ENCODE measurements at places on chromosomes 7 and 10.
A peak's percentile ranks its signal among the peaks of the same experiment; 100 is the strongest.

DNA sequence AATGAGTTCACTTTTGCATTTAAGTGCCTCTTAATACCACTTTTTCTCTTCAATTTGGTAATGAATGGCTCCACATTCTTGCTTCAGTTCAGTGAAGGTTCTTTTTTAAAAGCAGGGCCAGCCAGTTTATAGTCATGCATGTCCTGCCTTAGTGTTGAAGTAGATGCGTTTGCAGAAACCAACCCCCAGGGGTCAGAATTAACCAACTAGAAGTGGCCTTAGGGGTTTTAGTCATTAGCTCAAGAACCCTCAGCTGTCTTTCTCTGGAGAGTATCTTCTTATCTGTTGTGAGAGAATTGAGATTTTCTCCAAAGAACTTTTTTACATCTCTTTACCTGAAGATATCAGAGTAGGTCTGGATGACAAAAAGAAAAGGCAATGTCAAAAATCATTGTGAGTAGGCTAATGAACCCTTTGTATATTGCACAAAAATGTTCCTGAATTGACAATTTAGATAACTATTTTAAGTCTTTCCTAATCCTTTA, 82.2 kb downstream of the PIK3CG start:
- peak; percentile 18 for DNase-seq

GRCh38 chr7:46746695-46747687, 825.9 kb upstream of the IGFBP3 start:
- no peak for DNase-seq

DNA sequence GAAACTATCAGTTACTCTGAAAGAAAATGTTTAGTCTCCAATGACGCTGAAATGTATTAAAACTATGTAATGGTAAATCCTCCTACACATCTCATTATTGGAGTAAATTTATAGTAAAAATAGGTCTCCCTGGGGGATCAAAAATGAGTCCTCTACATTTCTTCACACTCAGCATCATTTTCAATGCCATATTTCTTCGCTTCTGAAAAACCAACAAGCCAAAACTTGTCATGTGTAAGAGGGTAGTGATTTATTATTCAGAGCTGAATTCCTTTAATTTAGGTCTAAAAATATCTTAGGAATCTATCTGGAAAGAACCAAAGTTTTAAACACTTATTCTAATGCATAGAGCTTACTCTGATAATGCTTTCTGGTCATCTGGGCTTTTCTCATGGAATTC, 3.0 kb downstream of the PDK4 start:
- DNase-seq, result no peak

DNA sequence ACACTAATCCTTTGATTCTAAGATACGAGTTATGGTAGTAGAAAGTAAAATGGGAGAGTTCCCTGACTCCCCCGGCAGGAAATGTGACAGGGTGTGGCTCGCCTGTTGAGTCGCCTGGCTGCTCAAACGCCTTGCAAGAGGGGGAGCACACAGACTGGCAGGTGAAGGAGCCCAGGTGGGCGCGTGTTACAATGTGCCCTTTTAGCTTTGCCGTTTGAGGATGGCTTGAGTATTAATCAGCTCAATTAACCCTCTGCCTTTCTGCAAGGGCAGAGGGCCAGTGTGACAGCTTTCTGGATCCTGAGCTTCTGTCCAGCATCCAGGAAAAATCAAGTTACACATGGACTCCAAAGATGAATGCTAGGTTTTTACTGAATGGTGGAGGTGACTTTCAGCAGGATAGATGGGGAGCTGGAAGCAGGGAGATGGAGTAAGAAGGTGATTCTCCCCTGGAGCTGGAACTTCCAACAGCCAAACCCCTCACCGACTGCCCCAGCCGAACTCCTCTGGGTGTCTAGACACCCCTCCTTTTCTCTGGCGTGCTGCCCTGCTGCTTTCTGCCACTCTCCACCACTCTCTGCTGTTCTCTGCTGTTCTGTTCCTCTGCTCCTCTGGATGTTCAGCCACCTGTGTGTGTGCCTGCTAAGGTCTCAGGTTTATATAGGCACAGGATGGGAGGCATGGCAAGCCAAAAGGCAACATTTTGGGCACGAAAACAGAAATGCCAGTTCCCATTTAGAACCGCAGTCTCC, 548.8 kb upstream of the KCND2 start:
- DNase-seq, result no peak

GRCh38 chr7:20035279-20035875, 181.8 kb downstream of the MACC1 start:
- DNase-seq, result no peak

- peak; percentile 11 for DNase-seq
These were observed 45.3 kb upstream of the EN2 start for GRCh38 chr7:155412416-155413253.

GRCh38 chr10:35946556-35946955, 304.5 kb upstream of the FZD8 start:
- no peak for DNase-seq

DNA sequence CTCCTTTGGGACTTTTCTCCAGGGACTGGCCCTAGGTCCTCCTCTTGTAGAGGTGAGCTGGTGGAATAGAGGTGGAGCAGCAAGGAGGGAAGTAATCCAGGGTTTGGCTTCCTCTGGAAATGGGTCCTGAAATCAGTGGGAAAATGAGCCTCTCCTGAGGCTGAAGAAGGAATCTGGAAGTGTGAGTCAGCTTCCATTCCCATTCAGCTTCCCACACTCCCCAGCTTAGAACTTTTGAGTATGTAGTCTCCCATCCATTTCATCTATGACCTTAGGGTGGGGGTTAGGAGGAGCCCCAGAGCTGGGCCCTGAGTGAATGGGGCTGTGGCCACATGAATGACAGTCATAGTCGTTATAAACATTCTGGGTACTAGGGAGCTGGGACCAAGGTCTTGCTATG, 17.7 kb downstream of the LDB1 start:
- DNase-seq, result no peak

GRCh38 chr7:150818971-150819370, 18.4 kb downstream of the TMEM176A start:
- DNase-seq, result no peak

GRCh38 chr7:459584-460373, 59.9 kb downstream of the PDGFA start:
- DNase-seq, result no peak

GRCh38 chr10:97445722-97446639, at the start of the genes EXOSC1 and ZDHHC16:
EXOSC1 (minus strand) TSS chr10:97446006; CDS start chr10:97445985, 21 bp downstream.
ZDHHC16 (plus strand) TSS chr10:97446175; CDS start chr10:97451676, 5,501 bp downstream.
- peak; percentile 91 for DNase-seq

GRCh38 chr7:105245398-105246114, 143.2 kb downstream of the SRPK2 start:
- DNase-seq, result no peak

- no peak for DNase-seq
These were observed 77.1 kb upstream of the SCIN start for GRCh38 chr7:12493407-12493806.

GRCh38 chr7:101618207-101618839, 10.8 kb downstream of the MYL10 start:
- no peak for DNase-seq

- no peak for DNase-seq
These were observed 134.8 kb downstream of the MLLT10 start for GRCh38 chr10:21668831-21669230.

- DNase-seq, result no peak
These were observed 206.8 kb downstream of the TPK1 start for GRCh38 chr7:144629011-144629410.

DNA sequence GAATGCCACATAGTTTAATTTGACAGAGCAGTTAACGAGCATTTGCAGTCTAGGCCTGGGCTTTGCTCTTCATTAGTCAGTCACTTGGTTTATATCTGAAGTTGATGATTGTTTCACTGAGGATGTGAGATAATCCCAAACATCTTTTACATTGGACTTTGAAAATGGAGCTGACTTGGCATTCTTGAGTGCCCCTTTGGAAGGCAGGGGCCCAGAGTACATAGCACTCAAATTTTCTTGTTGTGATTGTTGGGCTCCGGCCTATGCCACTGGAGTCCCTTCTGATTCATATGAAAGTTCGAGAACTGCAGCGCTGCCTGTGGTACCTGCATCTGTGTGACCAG, 21.9 kb downstream of the DNAJB6 start:
- DNase-seq, result no peak

- peak; percentile 33 for DNase-seq
These were observed 1.8 kb upstream of the PFKFB3 start for GRCh38 chr10:6200734-6201515.

DNA sequence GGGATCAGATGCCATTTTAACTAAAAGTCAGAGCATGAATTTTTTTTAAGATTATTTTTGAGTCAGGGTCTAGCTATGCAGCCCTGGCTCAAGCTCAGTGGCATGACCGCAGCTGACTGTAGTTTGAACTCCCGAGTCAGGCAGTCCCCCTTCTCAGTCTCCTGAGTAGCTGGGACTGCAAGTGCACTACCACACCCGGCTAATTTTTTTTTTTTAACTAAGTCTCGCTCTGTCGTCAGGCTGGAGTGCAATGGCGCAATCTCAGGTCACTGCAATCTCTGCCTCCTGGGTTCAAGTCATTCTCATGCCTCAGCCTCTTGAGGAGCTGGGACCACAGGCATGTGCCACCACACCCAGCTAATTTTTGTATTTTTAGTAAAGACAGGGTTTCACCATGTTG, 7.8 kb downstream of the TAS2R41 start:
- DNase-seq, result no peak

GRCh38 chr7:130294314-130294713, 1.4 kb downstream of the CPA4 start:
- no peak for DNase-seq

GRCh38 chr7:44748948-44749731, 493 bp downstream of the ZMIZ2 start:
- DNase-seq, result no peak

GRCh38 chr7:41889040-41889439, 186.2 kb upstream of the INHBA start:
- DNase-seq, result no peak

DNA sequence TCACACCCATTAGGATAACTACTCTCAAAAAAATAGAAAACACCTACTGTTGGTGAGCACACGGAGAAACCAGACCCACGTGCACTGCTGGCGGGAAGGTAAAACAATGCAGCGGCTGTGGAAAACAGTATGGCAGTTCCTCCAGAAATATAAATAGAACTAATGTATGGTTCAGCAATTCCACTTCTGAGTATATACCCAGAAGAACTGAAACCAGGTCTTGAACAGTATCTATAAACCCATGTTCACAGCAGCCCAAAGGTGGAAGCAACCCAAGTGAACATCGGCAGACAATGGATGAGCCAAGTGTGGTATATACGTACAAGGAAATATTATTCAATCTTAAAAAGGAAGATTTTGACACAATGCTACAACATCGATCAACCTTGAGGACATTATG, 164.7 kb downstream of the ZMYND11 start:
- DNase-seq, result no peak

DNA sequence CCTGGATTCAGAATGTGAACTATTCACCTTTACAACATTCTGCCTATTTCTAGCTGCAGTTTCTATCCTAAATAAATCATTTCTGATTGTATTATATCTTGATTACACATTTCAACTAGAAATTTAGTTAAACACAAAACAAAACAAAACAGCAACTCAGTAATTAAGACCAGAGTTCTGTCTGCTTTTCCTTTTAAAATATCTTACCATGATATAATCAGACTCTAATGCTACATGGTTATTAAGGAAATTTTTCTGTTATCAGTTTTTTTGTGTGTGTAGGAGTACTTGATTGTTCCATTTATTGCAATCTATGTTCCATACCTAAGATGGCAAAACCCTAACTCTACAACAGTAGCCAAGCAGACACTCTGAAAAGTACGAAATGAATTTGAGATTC, 663.3 kb downstream of the NRG3 start:
- DNase-seq, result no peak

DNA sequence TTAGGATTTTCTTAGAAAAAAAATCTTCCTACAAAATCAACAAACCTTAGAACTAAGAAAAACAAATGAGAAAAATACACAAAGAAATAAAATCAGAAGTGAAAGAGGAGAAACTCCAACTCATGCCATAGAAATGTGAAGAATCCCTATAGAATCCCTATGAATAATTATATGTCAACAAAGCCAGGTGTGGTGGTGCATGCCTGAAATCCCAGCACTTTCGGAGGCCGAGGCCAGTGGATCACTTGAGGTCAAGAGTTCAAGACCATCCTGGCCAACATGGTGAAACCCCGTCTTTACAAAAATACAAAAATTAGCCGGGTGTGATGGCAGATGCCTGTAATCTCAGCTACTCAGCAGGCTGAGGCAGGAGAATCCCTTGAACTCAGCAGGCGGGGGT, 27.1 kb downstream of the ACSM6 start:
- no peak for DNase-seq

GRCh38 chr10:127881262-127881661, 11.5 kb downstream of the CLRN3 start:
- no peak for DNase-seq

- no peak for DNase-seq
These were observed 7.4 kb downstream of the PPRC1 start for GRCh38 chr10:102140218-102140617.
